ENCODE measurements at places on chromosomes 6 and 20.

GRCh38 chr6:25652007-25652515, at the start of gene SCGN:
Gene SCGN, plus strand, starts transcription at chr6:25652215. Its CDS starts 189 bp downstream, at chr6:25652404.
- peak; percentile 9 for DNase-seq

DNA sequence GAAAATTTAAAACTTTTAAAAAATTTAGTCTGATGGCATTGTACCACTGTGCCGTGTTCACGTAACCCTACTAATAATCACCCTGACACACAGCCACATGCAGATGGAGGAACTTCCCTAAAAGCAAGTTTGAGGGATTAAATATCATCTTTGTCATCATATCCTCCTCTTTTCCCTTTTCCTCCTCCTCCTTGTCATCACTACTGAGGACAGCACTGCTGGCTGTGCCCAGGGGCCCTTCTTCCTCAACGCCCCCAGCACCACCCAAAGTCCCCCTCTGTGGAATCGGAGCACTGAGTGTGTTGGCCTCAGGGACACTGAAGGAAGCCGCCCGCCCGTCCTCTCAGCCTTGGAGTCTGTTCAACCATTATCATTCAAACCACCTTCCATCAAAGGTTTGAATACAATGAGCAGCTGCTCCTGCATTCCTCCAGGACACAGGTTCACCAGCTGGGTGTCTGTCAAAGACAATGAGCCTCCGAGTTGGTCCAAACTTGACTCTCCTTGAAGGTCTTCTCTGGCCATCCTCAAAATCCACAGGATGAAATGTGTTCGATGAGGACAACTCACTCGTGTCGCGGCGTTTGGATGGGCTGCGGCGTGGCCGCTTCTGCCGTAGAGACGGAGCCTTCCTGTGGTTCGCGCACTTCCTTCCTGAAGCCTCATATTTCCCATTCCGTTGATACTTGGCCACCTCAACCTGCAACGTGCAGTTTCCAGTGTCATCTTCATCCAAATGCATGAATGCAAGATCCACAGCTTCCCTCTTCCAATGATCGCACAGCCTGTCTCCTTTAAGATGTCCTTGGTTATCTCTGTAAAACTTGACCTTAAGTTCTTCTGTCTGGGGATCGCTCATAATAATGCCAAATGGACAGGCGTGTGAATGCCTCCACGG, 23.3 kb downstream of the NQO2 start:
- no peak for DNase-seq

GRCh38 chr6:168663041-168663440, 222.1 kb downstream of the SMOC2 start:
- no peak for DNase-seq

- peak; percentile 26 for DNase-seq
Observed at GRCh38 chr20:24100370-24101011, 111.9 kb upstream of the GGTLC1 start.

DNA sequence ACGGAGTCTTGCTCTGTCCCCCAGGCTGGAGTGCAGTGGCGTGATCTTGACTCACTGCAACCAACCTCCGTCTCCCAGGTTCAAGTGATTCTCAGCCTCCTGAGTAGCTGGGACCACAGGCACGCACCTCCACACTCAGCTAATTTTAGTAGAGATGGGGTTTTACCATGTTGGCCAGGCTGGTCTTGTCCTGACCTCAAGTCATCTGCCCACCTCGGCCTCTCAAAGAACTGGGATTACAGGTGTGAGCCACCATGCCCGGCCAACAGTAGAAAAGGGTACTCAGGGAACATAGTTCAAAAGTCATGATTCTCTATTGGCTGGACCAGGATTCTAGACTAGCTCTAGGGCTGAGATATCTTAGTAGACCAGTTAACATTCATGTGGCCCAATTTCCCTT, 5.6 kb downstream of the CSNK2A1 start:
- DNase-seq = no peak

- no peak for DNase-seq
Observed at GRCh38 chr6:6039946-6040509, 33.3 kb upstream of the NRN1 start.

DNA sequence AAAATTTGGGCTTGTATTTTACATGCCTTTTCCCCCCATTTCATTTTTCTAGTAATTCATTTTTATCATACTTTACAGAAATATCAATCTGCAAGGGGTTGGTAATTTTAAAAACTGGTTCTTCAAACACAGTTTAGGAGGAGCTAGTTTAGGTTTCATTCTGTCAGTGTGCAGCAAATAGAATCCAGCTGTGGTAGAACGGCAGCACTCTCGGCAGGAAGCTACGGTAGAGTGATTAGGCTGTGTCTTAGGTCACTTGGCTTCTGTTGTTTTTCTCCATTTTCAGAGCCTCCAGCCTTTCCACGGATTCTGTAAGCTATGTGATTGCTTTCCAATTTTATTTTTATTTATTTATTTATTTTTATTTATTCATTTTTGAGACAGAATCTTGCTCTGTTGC, 32.7 kb downstream of the TLDC2 start:
- no peak for DNase-seq

DNA sequence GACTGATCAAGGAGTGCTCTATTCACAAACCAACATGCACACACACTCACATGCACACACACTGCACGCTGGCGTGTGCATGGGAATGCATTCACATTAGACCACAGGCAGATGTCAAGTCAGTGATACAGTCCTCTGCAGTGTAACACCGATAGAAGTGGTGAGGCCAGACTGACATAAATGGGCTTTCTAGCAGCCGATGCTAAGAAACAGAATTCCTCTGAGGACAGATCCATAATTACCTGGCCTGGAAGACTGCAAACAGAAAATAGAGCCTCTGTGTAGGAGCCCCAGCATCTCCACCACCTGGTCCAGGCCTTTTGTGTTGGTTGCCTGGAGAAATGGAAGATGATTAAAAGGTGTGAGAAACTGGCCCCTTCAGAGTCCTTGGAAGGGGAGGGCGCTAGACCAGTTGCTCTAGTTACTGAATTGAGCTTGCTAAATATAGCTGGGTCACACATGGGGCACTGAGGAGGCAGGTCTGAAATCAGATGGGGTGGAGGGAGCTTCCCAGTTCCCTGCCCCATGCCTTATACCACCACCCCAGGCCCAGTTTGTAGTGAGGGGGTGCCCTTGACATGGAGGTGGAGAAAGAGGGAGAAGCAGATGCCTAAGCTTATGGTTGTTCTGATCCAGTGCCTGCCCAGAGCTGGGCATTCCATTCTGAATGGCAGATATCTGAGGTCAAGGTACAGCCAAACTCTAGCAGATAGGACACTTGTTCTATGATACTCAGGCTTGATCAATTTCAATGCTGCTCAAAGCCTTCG, 233.8 kb downstream of the LRFN2 start:
- DNase-seq = no peak

- no peak for DNase-seq
Observed at GRCh38 chr20:63074182-63074581, 67.4 kb upstream of the BHLHE23 start.

DNA sequence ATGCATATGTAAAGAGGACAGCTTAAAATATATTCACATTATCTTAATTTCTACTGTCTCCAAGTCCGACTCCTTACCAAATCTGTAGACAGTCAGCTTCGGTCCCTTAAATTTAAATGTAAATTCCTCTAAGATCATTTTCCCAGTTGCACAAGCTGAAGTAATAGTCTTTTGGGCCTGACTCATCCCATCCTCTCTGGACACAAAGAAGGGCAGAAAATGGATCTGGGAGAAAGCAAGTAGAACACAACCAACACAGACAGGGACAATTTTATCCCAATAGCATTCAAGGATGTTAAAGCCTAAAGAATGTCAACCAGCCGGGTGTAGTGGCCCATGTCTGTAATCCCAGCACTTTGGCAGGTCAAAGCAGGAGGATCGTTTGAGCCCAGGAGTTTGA, 228.3 kb downstream of the ARHGAP18 start:
- DNase-seq = no peak

DNA sequence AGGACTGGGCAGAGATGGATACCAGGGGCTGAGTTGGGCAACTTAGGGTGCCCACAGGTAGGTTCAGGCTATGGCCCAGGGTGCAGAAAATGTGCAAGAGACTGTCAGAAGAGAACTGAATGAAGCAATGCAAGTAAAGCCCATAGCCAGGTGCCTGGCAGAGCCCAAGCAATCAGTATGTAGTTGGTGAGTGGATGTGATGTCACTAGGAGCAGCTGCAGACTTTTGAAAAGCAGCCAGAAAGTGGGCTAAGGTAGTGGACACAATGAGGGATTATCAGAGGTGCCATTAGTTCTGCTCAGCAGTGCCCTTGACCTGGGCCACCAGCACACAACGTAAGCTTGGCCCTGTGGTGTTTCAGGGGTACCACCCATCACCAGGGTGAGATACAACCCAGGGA, 135.3 kb downstream of the SOBP start:
- DNase-seq = no peak

GRCh38 chr20:51338692-51339440, 203.7 kb downstream of the NFATC2 start:
- DNase-seq = no peak

GRCh38 chr6:358432-358831, 33.1 kb upstream of the IRF4 start:
- DNase-seq = no peak

DNA sequence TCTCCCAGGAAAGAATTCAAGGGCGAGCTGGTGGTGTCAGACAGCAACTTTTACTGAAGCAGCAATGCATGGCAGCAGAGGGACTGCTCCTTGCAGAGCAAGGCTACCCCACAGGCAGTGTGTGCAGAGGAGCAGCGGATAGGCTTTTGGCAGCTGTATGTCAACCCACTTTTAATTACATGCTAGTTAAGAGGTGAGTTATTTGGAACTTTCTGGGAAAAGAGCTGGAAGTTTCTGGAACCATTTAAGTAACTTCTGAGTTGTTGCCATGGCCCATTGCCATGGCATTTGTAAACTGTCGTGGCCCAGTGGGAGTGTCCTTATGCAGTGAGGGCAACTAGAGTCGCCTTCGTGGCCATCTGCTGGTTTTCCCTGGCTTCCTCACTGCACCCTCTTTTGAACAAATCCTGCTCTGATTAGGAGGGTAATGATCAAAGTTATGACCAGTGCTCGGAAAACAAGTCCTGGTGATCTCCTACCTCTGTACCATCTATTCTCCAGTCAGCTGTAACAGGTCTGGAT, 34.0 kb downstream of the BPIFB4 start:
- DNase-seq = no peak

GRCh38 chr20:25539742-25540672, 45.3 kb downstream of the NINL start:
- peak; percentile 78 for DNase-seq

DNA sequence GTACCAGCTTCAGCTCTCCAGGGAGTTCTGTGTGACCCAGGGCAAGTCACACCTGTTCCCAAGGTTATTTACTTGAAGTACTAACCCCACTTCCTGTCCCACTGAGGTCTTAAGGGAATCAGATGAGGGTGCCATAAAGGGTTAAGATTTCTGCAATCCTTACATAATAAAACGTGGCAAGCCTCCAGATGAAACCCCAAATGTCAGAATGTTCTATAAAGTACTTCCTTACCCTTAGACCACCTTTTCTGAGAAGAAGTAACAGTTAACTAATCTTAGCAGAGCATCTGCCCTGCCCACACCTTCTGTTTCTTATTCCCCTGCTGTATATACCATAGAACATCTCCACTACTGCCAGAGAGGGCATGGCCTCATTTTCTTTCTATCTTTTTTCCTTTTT, 6.0 kb upstream of the AVP start:
- DNase-seq = no peak

DNA sequence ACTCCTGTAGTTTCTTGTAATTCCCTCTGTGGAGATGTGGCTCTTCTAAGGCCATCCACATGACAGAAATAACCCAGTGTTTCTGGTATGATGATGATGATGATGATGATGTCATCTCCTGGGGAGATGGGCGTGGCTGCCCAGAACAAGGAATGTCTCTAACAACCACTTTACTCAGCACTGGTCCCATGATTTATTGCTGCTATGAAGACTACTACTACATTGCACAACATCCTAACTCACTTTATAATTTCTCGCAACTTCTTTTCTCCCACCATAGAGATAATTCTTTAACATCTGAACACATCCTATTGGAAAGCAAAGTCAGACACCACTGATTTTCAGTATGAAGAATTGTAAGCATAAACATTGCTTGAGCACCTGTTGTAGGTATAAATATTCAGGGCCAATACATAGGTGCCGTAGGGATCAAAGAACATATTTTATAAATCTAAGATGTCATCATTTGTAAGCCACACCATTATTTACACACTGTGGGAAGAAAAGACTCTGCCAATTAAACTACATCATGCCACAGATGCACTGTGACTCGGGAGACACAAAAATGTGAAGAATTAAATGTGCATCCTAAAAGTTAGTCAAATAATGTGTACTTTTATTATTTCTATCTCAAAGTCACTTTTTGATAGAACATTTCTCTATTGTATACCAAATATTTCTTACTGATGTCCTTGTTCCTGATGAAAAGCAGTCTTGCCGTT, 6.4 kb downstream of the TPMT start:
- DNase-seq = no peak

DNA sequence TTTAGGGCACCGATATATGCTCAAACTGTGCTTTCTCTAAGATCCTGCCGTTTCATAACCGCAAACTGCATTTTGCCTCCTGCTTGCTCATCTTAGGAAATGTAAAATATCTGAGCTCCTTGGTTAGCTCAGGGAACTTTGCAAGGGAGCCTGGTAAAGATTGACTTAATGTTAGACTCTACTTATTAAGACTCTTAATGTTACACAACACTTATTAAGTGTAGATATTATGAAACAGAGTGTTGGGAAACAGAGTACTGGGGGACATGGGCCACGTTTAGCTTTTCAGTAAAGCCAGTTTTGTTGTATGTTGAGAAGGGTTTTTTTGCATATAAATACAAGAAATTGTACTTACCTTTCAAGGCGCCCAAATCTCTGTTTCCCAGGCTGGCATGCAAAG, 1.9 kb downstream of the LTV1 start:
- no peak for DNase-seq

DNA sequence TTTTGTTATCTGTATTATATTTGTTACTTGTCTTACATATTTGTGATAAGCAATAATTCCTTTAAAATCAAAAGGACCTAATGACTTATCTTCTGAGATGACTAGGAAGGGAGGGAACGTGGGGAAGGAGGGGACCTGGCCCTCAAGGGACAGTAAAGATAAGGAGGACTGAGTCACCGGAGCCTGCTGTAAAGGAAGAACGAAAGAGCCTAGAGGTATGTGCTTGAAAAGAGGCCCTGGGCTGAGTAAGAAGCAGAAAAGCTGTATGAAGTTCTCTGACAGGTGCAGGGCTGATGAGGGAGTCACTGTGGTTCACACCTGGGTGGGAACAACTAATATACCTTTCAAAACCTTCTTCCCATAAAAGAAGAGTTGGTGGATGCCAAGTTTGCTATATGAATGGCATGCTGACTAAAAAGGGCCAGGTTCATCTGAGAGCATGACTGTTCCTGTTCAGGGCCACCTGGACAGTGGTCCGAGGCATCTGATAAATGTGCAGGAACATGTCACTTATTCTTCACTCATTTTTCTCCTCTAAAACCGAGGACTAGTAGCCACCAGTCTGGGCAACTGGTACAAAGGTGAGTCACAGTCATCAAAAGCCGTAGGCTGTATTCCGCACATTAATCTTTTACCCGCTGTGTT, 111.3 kb downstream of the TNFAIP3 start:
- no peak for DNase-seq

- DNase-seq = no peak
Observed at GRCh38 chr6:13267142-13267651, 61.1 kb downstream of the TBC1D7 start.

GRCh38 chr6:51301962-51302361, 483.3 kb downstream of the TFAP2B start:
- DNase-seq = no peak
